PC-9 (cell line): ENCODE measurements at places on chromosomes 3 and 15. TPM values are rescaled to one million over a fixed set of nuclear protein-coding genes. Genes with fewer than 3 reads are reported as not detected.
A peak's percentile ranks its signal among the peaks of the same experiment; 100 is the strongest.

The SOX2 gene
- not detected in 2 replicates for total RNA-seq

DNA sequence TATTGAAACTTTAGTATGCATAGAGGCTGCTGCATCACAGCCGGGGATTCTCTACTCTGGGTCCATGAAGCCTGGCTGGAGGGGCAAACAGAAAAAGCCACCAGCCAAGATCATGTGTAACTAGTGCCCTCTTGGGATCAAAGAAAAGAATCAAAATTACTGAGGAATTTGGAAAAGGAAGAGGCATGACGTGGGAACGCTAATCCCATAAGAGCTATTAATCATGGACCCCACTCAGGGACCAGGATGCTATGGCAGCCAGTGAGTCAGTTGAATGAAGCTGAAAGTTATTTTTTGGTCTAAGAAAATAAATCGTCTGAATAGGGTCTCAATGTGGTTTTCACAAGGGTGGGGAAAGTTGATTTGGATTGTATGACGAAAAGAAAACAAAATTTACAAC is 1165.1 kb downstream of the ROBO2 start:
- H3K4me3 ChIP-seq, result no peak overlapping the region
- H3K4me1 ChIP-seq, result no peaks in the 10 kb centered on the region
- no peaks in the 10 kb centered on the region for H3K36me3 ChIP-seq
- H3K27me3 ChIP-seq, result no peaks in the 10 kb centered on the region
- DNase-seq, result no peak

DNA sequence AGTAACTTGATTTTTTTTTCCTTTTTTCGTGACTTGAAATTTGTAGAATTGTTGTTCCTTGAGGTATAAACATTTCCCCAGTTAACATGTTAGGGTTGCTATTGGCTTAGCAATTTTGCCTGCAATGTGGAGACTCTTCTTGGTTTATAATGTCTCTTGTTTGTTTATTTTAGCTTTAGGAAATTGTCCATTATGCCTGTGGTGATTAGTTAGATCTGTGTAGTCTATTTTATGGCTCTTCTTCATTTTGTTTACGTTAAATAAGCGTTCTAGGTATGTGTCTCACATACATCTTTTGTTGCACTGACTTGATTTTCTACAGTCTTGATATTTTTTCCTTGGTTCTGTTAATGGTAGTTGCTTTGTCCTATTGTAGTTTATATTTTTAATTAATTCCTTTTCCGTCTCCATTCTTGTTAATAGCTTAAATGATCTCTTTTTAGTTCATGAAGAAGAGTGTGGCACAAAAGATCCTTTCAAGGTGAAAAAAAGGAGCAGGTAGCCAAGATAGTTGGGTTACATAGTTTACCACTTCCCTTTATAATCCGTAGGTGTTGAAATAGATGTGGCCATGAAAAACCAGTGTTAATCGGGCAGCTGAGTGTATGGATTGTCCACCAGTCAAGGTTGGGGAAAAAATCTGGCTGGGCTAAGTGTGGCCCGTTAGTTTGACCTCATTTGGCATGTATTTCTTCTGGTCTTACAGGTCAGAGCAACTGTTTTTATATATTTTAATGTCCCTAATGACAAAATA is 12.1 kb downstream of the IQGAP1 start:
- H3K4me1 ChIP-seq, result peaks cover 62% of the 10 kb centered on the region
- H3K27me3 ChIP-seq, result no peaks in the 10 kb centered on the region
- peak overlapping the region; percentile 88 for H3K27ac ChIP-seq
- H3K4me3 ChIP-seq, result peak overlapping the region; percentile 26; the same call in 1 of the 2 replicates
- peak; percentile 39 for DNase-seq

DNA sequence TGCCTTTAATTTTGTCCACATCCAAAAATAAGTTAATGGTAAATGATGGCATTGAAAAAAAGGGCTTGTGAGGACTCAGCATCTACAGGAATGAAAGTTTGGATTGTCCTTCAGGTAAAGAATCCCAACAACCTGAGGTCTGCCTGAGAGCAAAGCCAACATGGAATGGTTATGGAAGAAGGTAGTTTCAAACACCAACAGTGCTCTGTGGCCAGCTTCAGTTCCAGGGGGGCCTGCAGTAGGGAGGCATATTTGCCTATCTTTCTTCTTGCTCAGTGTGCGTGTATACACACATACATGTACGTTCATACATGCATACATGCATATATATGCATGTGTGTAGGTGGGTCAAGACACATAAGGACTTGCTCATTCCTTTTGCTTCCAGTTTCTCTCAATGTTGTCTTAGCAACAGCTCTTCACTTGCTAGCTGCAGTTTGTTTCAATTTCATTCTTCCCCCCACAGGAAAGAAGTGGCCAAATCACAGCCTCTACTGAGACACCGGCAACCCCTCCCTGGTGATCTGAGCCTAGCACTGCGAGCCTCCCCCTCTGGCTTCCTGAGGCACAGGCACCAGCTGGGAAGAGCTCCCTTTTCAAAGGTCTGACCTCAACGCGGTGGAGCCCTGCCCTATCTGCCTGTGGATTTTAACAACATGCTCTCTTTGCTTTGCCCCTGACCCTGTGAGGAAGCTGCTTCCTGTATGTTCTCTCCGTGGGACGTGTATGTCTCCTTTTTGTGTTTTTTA is 146.2 kb downstream of the KLF13 start:
- H3K27me3 ChIP-seq, result peaks cover 7% of the 10 kb centered on the region; the same call in 1 of the 2 replicates
- no peaks in the 10 kb centered on the region for H3K4me1 ChIP-seq
- H3K4me3 ChIP-seq, result no peak overlapping the region
- H3K27ac ChIP-seq, result no peak overlapping the region

GRCh38 chr15:76330080-76330680 is 6.4 kb upstream of the ISL2 start:
- H3K27me3 ChIP-seq, result no peaks in the 10 kb centered on the region
- no peak for DNase-seq
- H3K27ac ChIP-seq, result no peak overlapping the region
- no peak overlapping the region for H3K4me3 ChIP-seq
- H3K4me1 ChIP-seq, result peaks cover 22% of the 10 kb centered on the region

- H3K27ac ChIP-seq, result peak overlapping the region; percentile 89
- DNase-seq, result no peak
- peak overlapping the region; percentile 93; the same call in 1 of the 2 replicates for H3K4me3 ChIP-seq
- H3K36me3 ChIP-seq, result no peaks in the 10 kb centered on the region
- no peaks in the 10 kb centered on the region for H3K27me3 ChIP-seq
Measured at GRCh38 chr3:52236424-52236886, 2.5 kb downstream of the TWF2 start.

The TMEM41A gene
- total RNA-seq, result 37.2 and 54.1 TPM in 2 replicates

- no peak overlapping the region; the same call in 1 of the 2 replicates for H3K4me3 ChIP-seq
- H3K27ac ChIP-seq, result peak overlapping the region; percentile 59
- H3K27me3 ChIP-seq, result no peaks in the 10 kb centered on the region
- peak; percentile 59 for DNase-seq
- no peaks in the 10 kb centered on the region for H3K36me3 ChIP-seq
Measured at GRCh38 chr3:23712656-23713559, 92.8 kb upstream of the UBE2E1 start.

DNA sequence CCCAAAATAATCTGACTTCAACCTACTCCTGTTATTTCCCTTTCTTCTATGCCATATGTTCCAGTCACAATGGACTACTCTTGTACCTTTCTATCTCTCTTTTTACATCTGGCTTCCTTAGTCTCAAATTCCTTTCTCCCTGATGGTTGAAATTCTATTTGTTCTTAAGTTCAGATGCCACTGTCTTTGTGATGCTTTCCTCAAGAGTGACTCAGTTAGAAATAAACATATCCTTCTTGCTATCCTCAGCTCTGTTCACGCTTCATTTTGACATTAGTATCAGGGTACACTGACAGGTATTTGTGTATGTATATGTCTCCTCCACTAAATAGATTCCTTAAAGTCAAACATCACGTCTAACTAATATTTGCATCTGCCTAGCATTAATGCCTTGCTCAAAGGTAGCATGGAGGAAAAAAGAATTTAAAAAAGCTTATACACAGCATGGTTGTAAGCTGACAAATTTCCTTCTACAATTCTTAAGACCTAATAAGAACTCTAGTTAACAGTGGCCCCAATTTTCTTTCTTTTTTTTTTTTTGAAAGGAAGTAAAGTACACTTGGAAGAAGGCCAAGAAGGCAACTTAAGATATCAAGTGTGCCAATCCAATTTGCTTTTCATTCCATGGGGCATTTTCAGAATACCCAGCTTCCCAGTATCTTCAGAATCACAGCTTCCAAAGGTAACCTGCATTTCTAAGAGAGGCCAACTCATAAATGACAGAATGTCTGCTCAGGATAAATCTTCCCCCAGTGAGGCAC is 58.0 kb downstream of the CHAC1 start:
- H3K27ac ChIP-seq, result no peak overlapping the region
- H3K4me3 ChIP-seq, result no peak overlapping the region
- no peaks in the 10 kb centered on the region for H3K4me1 ChIP-seq
- DNase-seq, result no peak

The ARHGAP31 gene
- 0.48 and 0.58 TPM in 2 replicates for total RNA-seq

DNA sequence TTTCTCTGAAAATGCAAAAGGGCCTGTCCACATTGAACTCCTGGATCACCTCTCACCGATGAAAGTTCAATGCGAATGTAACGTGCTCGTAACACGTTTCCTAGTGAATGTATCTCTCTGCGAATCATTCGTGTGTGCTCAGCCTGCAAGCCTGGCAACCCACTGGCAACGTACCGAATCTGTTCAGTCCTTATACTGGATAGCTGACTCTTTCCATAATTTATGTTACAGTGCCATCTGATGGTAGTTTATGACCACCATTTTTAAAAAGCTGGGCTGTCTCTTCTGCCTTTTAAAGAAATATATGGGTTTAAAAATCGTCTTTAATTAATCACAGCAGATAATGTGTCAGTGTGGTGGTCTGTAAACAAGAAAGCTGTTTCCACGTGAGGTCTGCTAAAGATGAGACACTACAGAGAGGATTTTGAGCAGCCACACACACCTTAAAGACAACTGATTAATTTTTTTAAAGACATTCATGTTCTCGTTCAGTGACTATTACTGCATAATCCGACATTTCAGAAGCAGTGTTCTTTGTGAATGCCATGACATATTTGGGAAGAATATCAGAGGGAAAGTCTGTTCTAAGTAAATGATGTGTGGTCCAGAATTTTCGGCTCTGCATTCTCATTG is 69.4 kb upstream of the FOXP1 start:
- no peak overlapping the region for H3K27ac ChIP-seq
- H3K27me3 ChIP-seq, result peaks cover 5% of the 10 kb centered on the region; the same call in 1 of the 2 replicates
- no peak overlapping the region for H3K4me3 ChIP-seq
- no peaks in the 10 kb centered on the region for H3K36me3 ChIP-seq
- no peak for DNase-seq

The MKRN3 gene
- 26.1 and 28.0 TPM in 2 replicates for total RNA-seq

The FEZF2 gene
- not detected in 2 replicates for total RNA-seq

DNA sequence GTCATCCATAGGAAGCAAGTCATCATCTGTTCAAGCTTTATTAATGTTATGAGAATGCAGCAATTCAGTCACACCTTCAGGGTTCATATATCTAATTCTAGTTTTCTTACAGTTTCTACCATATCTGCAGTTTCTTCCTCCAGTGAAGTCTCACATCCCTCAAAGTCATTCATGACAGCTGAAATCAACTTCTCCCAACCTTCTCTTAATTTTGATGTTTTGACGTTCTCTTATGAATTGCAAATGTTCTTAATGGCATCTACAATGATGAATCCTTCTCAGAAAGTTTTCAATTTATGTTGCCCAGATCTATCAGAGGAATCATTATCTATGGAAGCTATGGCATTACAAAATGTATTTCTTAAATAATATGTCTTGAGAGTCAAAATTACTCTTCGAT is 210.4 kb upstream of the ZBTB20 start:
- H3K4me3 ChIP-seq, result no peak overlapping the region
- no peaks in the 10 kb centered on the region for H3K4me1 ChIP-seq
- no peak for DNase-seq
- H3K36me3 ChIP-seq, result no peaks in the 10 kb centered on the region
- H3K27me3 ChIP-seq, result no peaks in the 10 kb centered on the region
- H3K27ac ChIP-seq, result no peak overlapping the region

The ZDHHC19 gene
- not detected in 2 replicates for total RNA-seq

DNA sequence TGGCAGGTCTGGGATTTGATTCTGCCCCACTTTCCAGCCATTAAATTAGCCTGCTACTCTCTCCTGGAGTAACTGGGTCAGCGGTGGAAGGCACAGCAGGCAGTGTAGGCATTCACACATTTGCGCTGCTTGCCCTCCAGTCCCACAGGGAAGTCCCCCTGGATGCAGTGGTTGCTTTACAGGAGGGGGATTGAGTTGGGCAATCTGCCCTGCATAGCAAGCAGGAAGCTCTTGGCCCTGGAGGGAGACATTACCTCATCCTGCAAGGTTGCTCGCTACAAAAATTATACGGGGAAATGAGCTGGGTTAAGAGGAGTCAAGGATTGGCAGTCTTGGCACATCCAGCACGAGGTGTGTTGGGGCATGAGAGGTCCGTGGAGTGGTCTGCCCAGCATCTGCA is 14.8 kb downstream of the MCM2 start:
- H3K27me3 ChIP-seq, result no peaks in the 10 kb centered on the region
- no peaks in the 10 kb centered on the region for H3K4me1 ChIP-seq
- DNase-seq, result no peak
- no peak overlapping the region for H3K4me3 ChIP-seq

The C3orf20 gene
- not detected in 2 replicates for total RNA-seq

The DAZL gene
- not detected in 2 replicates for total RNA-seq

The GOLGA8K gene
- 0.35 TPM in 1 of 2 replicates, not detected in the other for total RNA-seq

The ADGRG7 gene
- total RNA-seq, result not detected in 2 replicates

The SLC12A1 gene
- not detected in 2 replicates for total RNA-seq

- DNase-seq, result no peak
- H3K4me1 ChIP-seq, result no peaks in the 10 kb centered on the region
- peaks cover 67% of the 10 kb centered on the region for H3K27me3 ChIP-seq
- H3K36me3 ChIP-seq, result no peaks in the 10 kb centered on the region
- no peak overlapping the region for H3K27ac ChIP-seq
Measured at GRCh38 chr15:61811952-61812351, 248.3 kb downstream of the VPS13C start.

GRCh38 chr15:60717008-60717407 is 238.1 kb upstream of the ICE2 start:
- no peaks in the 10 kb centered on the region for H3K27me3 ChIP-seq
- no peak overlapping the region for H3K27ac ChIP-seq
- DNase-seq, result no peak
- H3K36me3 ChIP-seq, result no peaks in the 10 kb centered on the region
- no peak overlapping the region for H3K4me3 ChIP-seq
- no peaks in the 10 kb centered on the region for H3K4me1 ChIP-seq

DNA sequence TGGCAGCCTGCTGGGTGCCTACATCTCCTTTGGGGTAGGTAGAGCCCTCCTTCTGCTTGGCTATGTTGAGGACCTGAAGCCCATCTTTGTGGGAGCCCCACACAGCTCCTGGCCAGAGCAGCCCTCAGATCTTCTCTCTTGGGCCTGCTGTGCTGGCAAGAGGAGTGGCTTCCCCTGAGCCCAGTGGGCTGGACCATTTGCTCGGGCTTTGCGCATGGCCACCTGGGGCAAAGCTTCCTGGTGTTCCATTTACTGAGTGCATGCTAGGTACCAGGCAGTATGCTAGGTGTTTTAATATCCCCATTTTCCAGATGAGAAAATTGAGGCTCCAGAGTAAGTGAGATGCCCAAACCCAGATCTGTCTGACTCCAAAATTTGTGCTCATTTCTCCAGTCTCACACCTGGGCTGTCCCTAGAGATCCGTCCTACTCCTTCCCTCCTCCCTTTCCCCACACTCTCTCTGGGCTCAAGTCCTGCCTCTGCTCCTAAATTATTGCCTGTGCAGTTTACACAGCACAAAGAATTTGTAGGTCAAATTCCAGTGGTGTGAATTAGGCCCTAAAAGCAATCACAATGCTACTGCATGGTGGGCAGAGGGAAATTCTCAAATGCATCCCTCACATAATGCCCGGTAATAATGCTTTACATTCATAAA is 39.7 kb downstream of the SLC28A1 start:
- H3K4me1 ChIP-seq, result peaks cover 56% of the 10 kb centered on the region
- no peaks in the 10 kb centered on the region for H3K36me3 ChIP-seq
- no peak for DNase-seq
- no peak overlapping the region for H3K4me3 ChIP-seq
